ENCODE measurements at places on chromosomes 3 and 15.

- DNase-seq, result no peak
These were observed 61.5 kb upstream of the DCBLD2 start for GRCh38 chr3:98962951-98963350.

DNA sequence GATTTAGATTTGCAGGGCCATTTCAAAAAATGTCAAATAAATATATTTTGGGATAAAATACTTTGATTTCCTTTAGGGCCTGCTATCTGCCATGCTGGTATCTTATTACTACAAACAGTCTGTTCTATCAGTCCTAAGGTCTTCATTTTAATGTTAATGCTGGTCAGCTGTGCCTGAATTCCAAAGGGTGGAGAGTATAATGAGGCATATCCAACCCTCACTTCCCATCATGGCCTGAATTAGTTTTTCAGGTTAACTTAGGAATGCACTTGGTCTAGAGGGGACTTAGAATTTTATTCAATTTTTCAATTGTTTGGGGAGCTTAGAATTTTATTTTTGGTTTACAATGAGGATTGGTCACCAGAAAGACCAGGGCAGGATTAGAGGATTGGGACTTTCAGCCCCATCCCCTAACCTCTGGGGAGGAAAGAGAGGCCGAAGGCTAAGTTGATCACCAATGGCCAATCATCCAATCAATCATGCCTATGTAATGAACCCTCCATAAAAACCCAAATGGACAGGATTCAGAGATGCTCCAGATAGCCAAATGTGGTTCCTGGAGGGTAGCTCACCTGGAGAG, 17.8 kb upstream of the CP start:
- DNase-seq, result no peak

DNA sequence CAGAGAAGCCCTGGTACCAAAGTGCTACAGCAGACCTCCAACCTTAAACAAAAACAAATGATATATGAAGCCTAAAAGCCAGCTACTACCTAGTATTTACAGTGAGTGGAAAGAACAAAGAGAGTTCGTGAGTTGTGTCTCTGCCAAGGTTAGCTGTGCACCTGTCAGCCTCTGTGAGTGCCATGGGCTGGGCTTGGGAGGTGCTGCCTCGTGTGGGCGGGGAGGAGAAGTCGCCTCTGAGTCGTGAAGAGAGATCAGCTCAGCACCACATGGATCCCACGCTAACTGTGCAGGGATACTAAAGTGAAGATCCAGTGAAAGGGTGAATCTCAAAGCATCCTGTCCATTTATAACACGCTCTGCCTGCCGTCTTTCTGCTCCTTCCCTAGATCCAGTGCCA, 101.9 kb downstream of the CHDH start:
- no peak for DNase-seq

DNA sequence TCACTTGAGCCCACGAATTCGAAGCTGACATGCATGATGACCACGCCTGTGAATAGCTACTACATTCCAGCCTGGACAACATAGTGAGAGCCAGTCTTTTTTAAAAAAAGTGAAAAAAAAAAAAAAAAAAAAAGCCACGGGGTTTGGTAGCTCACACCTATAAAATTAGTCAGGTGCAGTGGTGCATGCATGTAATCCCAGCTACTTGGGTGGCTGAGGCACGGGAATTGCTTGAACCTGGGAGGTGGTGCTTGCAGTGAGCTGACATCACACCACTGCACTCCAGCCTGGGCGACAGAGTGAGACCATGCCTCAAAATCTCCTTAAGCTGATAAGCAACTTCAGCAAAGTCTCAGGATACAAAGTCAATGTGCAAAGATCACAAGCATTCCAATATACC, 44.4 kb downstream of the CSNK1G1 start:
- DNase-seq, result no peak
